NCI-H1417 (cell line): ENCODE measurements at places on chromosomes 5 and 9.
A peak's percentile ranks its signal among the peaks of the same experiment; 100 is the strongest.

DNA sequence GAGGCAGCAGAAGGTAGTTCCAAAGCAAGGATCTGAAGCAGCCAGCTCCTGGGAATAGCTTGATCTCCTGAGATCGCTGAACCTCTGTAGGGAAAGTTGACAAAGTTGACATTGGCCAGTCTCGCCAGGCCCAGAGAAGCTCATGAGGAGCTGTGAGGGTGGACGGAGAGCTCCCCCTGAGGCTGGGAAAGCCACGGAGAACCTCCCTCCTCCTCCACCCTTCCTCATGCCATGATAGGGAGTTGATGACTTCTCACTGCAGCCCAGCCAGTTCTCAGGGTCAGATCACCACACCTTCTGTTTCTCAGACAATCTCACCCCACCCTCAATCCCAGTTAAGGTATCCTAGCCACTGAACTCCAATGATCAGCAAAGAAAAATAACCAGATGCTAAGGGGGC, 30.4 kb upstream of the KCNV2 start:
- no peak for DNase-seq

GRCh38 chr5:27652505-27652904, 614.1 kb upstream of the CDH9 start:
- no peak for DNase-seq

DNA sequence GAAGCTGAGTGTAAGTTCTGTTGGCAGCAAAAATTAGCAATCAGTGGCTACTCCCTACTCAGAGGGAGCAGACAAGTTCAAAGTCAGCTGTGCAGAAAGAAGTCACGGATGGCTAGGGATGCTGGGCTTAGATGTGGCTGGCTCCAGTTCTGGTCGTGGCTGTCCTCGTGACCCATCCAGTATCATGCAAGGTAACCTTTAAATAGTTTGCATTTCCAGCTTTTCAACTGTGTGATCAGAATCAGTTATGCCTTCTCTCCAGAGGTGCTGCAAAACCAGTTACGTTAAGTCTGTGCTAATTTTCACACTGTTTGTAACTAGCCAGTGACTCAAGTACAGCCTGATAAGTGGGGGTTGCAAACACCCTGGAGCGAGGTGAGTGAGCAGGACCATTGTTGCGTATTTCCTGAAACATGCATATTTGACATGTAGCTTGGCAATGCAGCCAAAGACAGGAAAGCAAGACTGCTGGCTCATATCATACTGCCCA, 302.4 kb downstream of the ATPSCKMT start:
- no peak for DNase-seq

DNA sequence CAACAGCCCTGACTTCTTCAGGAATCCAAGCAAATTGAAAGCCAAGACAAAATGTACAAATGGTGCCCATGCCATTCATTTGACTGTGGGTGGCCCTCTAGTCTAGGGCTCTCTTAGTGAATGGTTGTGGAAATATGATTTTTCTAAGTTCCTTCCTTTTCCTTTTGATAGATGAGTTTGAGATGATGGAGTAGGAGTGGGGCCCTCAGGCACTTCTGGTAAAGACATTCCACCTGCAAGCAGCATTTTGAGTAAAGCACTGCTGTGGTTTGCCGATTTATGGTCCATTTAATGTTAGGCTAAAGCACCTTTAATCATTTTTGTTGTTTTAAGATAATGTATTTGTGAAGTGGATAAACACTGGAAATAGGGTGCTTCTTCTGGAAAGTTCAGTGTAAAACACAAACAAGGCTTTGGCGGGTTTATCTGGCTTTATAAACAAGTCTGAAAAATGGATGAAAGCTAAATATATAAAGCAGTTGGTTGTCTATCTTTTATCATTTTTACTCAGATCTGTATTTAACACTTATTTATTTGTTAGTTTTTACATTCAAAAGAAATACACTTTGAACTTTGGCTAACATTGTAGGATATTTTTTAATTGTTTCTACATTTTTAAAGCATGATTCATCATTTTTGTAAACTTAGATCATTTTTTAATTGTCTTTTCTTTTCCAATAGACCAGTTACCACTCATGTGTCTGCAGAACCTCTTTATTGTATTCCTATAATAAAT, 213.5 kb downstream of the PJA2 start:
- no peak for DNase-seq

- DNase-seq, result peak; percentile 10
Measured at GRCh38 chr5:97245386-97245785, 62.3 kb upstream of the RIOK2 start.

DNA sequence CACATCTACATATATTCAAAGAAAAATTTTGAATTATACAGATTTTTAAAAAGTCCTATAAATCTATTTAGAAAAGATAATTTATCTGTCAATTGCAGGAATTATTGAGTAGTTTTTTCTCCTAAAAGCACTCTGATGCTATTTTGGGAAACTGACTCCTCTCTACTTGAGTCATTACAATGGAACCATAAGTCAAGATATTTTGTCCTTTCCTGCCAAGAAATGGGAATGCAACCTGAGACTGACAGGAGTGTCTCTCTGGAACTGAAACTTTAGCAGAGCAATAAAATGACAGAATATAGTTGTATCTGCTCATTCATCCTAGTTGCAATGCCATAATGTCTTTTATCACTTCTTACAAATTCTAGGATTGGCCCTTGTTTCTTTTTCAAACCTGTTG, 48.6 kb downstream of the CARTPT start:
- no peak for DNase-seq

GRCh38 chr5:139976703-139977102, 66.4 kb downstream of the NRG2 start:
- DNase-seq, result no peak

DNA sequence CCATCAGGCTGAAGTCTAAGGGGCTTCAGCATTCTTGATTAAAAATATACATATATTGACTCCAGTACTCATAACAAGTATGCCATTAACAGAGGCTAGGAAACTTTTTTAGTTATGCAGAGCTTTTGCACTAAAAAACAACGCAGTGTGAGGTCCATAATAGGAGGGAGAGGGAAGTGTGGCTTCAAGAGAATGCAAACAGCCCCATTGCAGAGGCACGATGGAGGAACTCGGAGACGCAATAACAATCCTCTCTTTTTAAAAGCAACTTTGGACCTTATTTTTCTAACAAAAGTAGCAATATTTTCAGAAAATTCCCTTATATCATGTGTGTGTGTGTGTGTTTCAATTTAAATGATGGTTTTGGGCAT, 150.0 kb upstream of the PTCH1 start:
- DNase-seq, result peak; percentile 37
